ENCODE measurements at places on chromosomes 1 and 21. TPM values are rescaled to one million over a fixed set of nuclear protein-coding genes. Genes with fewer than 3 reads are reported as not detected.

- H3K4me3 ChIP-seq: no peak overlapping the region
- H3K36me3 ChIP-seq: no peaks in the 10 kb centered on the region
These were observed 161.3 kb downstream of the ZNF281 start for GRCh38 chr1:200248541-200248940.

The DUSP23 gene
- 25.5 TPM for polyA plus RNA-seq

The RPL11 gene
- 1,392 TPM for polyA plus RNA-seq

- no peak for DNase-seq
- no peaks in the 10 kb centered on the region for H3K27me3 ChIP-seq
- H3K4me3 ChIP-seq: peak overlapping the region; percentile 74
- peaks cover 49% of the 10 kb centered on the region for H3K36me3 ChIP-seq
- peaks cover 72% of the 10 kb centered on the region for H3K4me1 ChIP-seq
These were observed 16.2 kb downstream of the LAPTM5 start for GRCh38 chr1:30741239-30741894.

GRCh38 chr1:192579010-192579738, 3.6 kb downstream of the RGS1 start:
- DNase-seq: peak; percentile 29
- H3K27me3 ChIP-seq: peaks cover 31% of the 10 kb centered on the region
- peak overlapping the region; percentile 61 for H3K27ac ChIP-seq

The PPM1J gene
- 1.2 TPM for polyA plus RNA-seq

DNA sequence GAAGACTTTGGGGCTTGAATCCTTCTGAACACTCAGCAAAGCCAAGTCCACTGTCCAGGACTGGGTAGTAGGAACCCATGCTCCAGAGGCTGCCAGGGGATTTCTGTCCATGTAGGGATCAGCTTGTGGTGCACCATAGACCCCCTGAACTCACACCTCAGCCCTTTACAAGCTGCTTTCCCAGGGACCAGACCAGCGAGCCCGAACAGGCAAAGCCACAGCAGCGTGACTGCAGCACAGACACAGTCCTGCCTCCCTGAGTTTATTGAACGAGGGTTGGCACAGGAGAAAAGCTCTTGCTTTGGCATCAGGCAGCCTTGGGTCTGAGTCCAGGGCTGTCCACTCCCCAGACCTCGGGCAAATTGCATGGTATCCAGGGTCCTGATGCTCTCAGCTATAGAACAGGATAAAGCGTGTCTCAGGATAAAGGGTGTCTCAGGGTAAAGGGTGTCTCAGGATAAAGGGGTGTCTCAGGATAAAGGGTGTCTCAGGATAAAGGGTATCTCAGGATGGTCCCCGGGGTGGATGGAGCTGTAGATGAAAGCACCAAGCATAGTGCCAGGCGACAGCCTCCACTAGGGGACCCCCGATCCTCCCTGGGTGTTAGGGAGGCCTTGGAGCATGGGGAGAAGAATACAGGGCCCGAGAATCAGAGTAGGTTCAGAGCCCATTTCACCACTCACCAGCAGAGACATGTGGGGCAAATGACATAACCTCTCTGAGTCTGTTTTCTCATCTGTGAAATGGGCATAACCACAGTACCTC, 648.8 kb downstream of the NPHP4 start:
- no peak overlapping the region for H3K4me3 ChIP-seq
- peaks cover 12% of the 10 kb centered on the region for H3K27me3 ChIP-seq
- no peaks in the 10 kb centered on the region for H3K36me3 ChIP-seq
- H3K27ac ChIP-seq: no peak overlapping the region

The NECTIN4 gene
- not detected for polyA plus RNA-seq

The PLA2G2C gene
- not detected for polyA plus RNA-seq

The CLEC20A gene
- 12.0 TPM for polyA plus RNA-seq

- H3K36me3 ChIP-seq: no peaks in the 10 kb centered on the region
- H3K4me1 ChIP-seq: no peaks in the 10 kb centered on the region
- no peaks in the 10 kb centered on the region for H3K27me3 ChIP-seq
- H3K4me3 ChIP-seq: no peak overlapping the region
These were observed 1290.5 kb upstream of the B3GALT2 start for GRCh38 chr1:194476872-194477271.

- H3K4me3 ChIP-seq: peak overlapping the region; percentile 56
- no peak overlapping the region for H3K27ac ChIP-seq
- H3K27me3 ChIP-seq: peaks cover 26% of the 10 kb centered on the region
- peak; percentile 51 for DNase-seq
These were observed 5.8 kb downstream of the PERM1 start for GRCh38 chr1:975896-976683.

The TSPAN2 gene
- 0.31 TPM for polyA plus RNA-seq

The F3 gene
- not detected for polyA plus RNA-seq

DNA sequence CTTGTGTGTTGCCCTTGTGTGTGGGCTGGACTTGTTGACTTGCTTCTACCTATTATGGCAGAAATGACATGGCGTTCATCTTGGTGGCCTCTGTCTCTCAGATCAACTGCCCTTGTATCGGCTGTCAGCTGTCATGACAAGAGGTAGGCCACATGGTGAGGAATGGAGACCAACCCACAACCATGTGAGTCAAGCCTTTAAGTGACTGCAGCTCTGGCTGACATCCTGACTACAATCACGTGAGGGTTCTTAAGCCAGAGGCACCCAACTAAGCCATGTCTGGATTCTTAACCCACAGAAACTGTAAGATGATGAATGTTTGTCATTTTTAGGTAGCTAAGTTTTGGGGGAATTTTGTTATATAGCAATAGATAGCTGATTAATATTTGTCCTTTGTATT, 82.1 kb downstream of the KCND3 start:
- peaks cover 59% of the 10 kb centered on the region for H3K27me3 ChIP-seq
- DNase-seq: no peak
- no peaks in the 10 kb centered on the region for H3K36me3 ChIP-seq
- peaks cover 2% of the 10 kb centered on the region for H3K4me1 ChIP-seq
- H3K27ac ChIP-seq: no peak overlapping the region

DNA sequence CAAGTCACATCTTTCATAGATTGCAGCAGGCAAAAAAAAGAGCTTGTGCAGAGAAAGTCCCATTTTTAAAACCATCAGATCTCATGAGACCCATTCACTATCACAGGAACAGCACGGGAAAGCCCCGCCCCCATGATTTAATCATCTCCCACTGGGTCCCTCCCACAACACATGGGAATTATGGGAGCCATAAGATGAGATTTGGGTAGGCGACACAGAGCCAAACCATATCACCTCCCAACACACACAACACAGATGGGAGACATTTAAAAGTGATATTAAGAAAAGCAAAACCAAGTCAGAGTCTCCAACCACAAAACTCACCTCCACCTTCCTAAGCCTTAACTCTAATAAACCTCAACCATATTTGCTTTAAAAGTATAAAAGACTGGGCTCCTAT, 61.5 kb upstream of the TIAM1 start:
- no peak for DNase-seq
- H3K27ac ChIP-seq: no peak overlapping the region
- no peaks in the 10 kb centered on the region for H3K4me1 ChIP-seq
- H3K4me3 ChIP-seq: no peak overlapping the region
- no peaks in the 10 kb centered on the region for H3K27me3 ChIP-seq

DNA sequence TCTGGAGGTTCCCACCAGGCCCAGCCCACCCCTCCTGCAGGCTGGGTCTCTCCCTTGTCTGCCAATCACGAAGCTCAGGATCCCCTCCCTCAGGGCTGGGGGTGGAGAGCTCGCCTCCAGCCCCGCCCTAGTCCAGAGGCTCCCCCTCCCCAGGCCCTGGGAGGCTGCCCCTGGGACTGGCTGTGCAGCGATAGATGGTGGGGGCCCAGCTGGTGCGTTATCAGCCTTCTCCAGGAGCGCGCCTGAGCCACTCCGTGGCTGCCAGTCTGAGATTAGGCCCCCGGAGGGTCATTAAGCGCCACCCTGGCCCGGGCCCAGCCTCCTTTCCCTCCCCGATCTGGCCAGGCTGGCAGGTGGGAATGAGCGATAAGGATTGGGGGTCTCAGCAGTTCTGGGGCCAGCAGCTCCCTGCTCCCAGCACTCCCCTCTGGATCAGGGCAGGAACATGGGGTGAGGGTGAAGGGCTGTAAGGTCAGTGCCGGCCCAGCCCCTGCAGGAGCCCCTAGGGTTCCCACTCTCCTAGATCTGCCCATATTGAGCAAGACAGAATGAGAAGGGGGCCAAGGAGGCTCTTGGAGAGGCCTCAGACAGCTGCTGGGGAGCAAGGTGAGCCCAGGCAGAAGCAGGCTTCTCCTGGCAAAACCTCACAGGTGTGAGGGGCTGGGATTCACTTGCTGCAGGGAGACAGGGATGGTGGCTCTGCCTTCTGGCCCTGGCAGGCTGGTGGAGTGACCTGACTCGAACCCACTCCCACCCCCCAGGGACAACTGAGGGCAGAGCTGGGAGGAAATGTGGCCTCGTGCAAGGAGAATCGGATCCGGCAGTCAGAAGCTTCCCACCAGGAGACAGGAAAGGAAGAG, 8.5 kb downstream of the PDZK1IP1 start:
- no peaks in the 10 kb centered on the region for H3K36me3 ChIP-seq
- H3K27ac ChIP-seq: no peak overlapping the region
- H3K27me3 ChIP-seq: peaks cover 65% of the 10 kb centered on the region
- H3K4me3 ChIP-seq: no peak overlapping the region

GRCh38 chr1:151189637-151190445, at the start of gene VPS72:
Gene VPS72, minus strand, starts transcription at chr1:151190197. Its CDS starts 76 bp downstream, at chr1:151190121.
- peaks cover 30% of the 10 kb centered on the region for H3K4me1 ChIP-seq
- peak within 1 kb of the TSS; percentile 98 for H3K27ac ChIP-seq
- peak; percentile 83 for DNase-seq
- peaks cover 5% of the 10 kb centered on the region for H3K27me3 ChIP-seq
- H3K4me3 ChIP-seq: peak within 1 kb of the TSS; percentile 98

DNA sequence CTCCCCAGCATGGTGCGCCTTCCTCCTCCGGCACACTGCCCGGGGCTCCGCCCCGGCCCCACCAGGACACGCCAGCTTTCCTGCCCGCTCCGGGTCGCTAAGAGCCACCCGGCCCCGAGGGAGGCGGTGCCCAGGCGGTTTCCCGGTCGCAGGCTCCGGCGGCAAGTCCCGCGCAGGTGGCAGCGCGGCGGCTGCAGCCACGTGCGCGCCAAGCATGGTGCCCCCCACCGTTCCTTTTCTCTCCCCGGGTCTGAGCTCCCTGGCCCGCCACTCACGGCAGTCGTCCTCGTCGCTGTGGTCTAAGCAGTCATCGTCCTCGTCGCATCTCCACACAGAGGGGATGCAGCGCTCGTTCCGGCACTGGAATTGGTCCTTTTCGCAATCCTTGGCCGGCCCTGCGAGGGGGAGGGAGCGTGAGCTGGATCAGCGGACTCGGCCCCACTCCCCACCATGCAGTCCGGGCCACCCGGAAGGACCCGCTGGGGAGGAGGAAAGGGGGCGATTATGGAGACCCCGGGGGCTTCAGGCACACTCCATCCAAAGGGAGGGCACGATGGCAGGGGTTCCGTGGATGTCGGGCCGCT, 1.2 kb downstream of the LRP8 start:
- H3K27me3 ChIP-seq: no peaks in the 10 kb centered on the region
- H3K4me3 ChIP-seq: peak overlapping the region; percentile 94
- H3K27ac ChIP-seq: peak overlapping the region; percentile 68
- peaks cover 9% of the 10 kb centered on the region for H3K4me1 ChIP-seq

GRCh38 chr1:8510041-8510823, 192.3 kb downstream of the SLC45A1 start:
- H3K4me3 ChIP-seq: peak overlapping the region; percentile 59
- H3K27ac ChIP-seq: peak overlapping the region; percentile 80
- H3K36me3 ChIP-seq: peaks cover 17% of the 10 kb centered on the region
- DNase-seq: peak; percentile 33

The PIGK gene
- 24.8 TPM for polyA plus RNA-seq

GRCh38 chr1:217881131-217881543, 250.0 kb downstream of the SPATA17 start:
- no peaks in the 10 kb centered on the region for H3K4me1 ChIP-seq
- H3K36me3 ChIP-seq: no peaks in the 10 kb centered on the region
- no peak overlapping the region for H3K27ac ChIP-seq
- no peak overlapping the region for H3K4me3 ChIP-seq
- no peaks in the 10 kb centered on the region for H3K27me3 ChIP-seq

The REN gene
- not detected for polyA plus RNA-seq

GRCh38 chr1:2349806-2350205, 41.5 kb downstream of the MORN1 start:
- no peak for DNase-seq
- H3K27ac ChIP-seq: no peak overlapping the region
- H3K4me1 ChIP-seq: no peaks in the 10 kb centered on the region
- H3K4me3 ChIP-seq: no peak overlapping the region
- no peaks in the 10 kb centered on the region for H3K27me3 ChIP-seq

DNA sequence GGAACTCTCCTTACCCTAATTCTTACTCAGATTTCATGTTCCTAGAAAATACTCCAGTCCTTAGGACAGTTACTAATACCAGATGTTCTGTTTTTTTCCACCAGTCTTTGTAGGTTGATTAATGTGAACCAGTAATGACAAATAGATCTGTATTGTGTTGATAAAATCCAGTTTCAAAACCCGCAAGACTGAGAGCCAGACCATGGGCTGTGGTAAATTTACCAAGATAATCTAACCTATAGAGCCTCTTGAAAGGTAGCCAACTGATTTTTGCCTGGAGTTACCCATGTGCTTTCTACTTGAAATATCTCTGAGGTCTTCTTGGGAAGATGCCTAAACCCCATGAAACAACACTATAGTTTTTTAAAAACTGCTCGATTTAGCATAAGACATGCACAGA, 46.5 kb upstream of the CDC7 start:
- no peak for DNase-seq
- no peaks in the 10 kb centered on the region for H3K27me3 ChIP-seq
- H3K36me3 ChIP-seq: no peaks in the 10 kb centered on the region
- no peak overlapping the region for H3K27ac ChIP-seq
- no peaks in the 10 kb centered on the region for H3K4me1 ChIP-seq

DNA sequence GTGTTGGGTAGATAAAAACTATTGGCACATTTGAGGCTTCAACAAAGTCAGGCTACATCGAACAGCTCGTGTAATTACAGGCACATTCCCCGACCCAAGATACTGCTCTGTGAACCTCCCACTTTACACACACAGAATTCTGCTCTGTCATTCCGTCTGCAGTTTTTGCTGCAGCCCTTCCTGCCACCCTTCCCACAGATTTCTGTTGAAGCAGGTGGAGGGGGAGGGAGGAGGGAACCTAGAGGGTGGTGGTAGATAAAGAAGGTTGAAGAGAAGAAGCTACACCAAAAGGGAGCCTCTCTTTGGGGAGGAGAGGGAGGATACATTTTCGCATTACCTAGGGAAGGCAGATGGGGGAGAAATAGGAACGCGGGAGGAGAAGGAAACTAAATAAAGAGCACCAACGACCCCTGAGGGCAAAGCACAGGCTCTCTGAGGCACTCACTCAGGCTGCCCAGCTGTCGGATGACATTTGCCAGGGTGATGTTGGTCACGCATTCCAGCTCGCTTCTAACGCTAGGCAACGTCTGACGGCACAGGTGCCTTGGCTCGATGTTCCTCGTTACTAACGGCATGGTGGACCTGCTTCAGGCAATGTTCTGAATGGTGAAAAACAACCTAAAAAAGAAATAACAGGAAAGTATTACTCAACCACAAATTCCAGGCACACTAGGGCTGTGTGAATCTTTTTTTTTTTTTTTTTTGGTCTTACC, 36.0 kb downstream of the GPR3 start:
- H3K27ac ChIP-seq: peak overlapping the region; percentile 98
- no peaks in the 10 kb centered on the region for H3K27me3 ChIP-seq
- H3K36me3 ChIP-seq: peaks cover 7% of the 10 kb centered on the region
- peaks cover 68% of the 10 kb centered on the region for H3K4me1 ChIP-seq
- DNase-seq: no peak

GRCh38 chr1:169368406-169368769, 393 bp downstream of the BLZF1 start:
- peak; percentile 12 for DNase-seq
- H3K27ac ChIP-seq: no peak overlapping the region
- peaks cover 2% of the 10 kb centered on the region for H3K4me1 ChIP-seq
- no peak overlapping the region for H3K4me3 ChIP-seq
- H3K36me3 ChIP-seq: peaks cover 10% of the 10 kb centered on the region
- no peaks in the 10 kb centered on the region for H3K27me3 ChIP-seq

GRCh38 chr1:93531193-93531592, 83.3 kb downstream of the FNBP1L start:
- H3K4me1 ChIP-seq: peaks cover 5% of the 10 kb centered on the region
- no peaks in the 10 kb centered on the region for H3K27me3 ChIP-seq
- no peak for DNase-seq
- no peak overlapping the region for H3K27ac ChIP-seq
- no peak overlapping the region for H3K4me3 ChIP-seq

The AGO1 gene
- 12.3 TPM for polyA plus RNA-seq

Measured in naive B cell (primary cell).